ENCODE measurements at places on chromosomes 13 and 19.

DNA sequence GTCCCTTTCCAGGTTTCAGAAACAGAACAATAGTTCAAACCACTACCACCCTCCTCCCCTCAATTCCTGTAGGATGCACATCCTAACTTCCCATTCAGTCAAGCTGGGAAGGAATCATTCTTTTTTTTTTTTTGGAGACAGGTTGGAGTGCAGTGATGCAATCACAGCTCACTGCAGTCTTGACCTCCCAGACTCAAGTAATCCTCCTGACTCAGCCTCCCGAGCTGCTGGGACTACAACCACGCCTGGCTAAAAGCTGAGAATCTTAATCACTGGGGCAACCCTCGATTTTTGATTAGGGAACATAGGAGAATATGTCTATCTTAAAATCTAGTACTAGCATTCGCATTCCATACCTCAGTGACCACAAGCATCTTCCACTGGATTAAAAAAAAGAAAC, 146.2 kb downstream of the ABCC4 start:
- no peak for DNase-seq

DNA sequence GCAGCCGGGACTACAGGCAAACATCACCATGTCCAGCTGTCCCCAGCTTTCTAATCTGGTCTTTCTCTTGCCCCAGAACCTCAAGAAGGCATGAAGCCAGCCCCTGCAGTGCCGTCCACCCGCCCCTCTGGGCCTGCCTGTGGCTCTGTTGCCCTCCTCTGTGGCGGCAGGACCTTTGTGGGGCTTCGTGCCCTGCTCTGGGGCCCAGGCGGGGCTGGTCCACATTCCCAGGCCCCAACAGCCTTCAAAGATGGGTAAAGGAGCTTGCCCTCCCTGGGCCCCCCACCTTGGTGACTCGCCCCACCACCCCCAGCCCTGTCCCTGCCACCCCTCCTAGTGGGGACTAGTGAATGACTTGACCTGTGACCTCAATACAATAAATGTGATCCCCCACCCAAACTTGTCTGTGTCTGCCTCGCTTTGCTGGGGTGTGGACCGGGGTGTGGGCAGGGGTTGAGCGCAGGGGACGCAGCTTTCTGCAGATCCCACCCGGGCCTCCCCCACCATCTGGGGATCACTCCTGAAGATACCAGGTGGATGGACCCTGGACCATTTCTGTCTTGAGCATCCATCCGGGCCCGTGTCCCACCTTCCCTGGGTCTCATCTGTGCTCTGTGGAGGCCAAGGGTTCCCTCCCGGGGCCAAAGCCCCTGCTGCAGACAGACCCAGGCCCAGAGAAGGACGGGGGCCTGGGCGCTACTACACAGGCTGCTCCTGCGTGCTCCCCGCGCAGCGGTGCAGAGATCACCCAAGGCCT, 15.3 kb downstream of the PRKCSH start:
- DNase-seq = no peak

- DNase-seq = peak; percentile 16
These were observed 337 bp upstream of the FXYD7 start for GRCh38 chr19:35142606-35143230.

DNA sequence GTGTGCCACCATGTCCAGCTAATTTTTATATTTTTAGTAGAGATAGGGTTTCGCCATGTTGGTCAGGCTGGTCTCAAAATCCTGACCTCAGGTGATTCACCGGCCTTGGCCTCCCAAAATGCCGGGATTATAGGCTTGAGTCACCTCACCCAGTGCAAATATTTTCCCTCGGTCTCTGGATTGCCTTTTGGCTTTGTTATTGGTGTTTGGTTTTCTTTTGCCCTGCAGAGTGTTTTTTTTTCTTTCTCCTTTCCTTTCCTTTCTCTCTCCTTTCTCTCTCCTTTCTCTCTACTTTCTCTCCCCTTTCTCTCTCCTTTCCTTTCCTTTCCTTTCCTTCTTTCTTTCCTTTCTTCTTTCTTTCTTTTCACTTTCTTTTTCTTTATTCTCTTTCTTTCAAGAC, 33.2 kb downstream of the KDM4B start:
- no peak for DNase-seq

DNA sequence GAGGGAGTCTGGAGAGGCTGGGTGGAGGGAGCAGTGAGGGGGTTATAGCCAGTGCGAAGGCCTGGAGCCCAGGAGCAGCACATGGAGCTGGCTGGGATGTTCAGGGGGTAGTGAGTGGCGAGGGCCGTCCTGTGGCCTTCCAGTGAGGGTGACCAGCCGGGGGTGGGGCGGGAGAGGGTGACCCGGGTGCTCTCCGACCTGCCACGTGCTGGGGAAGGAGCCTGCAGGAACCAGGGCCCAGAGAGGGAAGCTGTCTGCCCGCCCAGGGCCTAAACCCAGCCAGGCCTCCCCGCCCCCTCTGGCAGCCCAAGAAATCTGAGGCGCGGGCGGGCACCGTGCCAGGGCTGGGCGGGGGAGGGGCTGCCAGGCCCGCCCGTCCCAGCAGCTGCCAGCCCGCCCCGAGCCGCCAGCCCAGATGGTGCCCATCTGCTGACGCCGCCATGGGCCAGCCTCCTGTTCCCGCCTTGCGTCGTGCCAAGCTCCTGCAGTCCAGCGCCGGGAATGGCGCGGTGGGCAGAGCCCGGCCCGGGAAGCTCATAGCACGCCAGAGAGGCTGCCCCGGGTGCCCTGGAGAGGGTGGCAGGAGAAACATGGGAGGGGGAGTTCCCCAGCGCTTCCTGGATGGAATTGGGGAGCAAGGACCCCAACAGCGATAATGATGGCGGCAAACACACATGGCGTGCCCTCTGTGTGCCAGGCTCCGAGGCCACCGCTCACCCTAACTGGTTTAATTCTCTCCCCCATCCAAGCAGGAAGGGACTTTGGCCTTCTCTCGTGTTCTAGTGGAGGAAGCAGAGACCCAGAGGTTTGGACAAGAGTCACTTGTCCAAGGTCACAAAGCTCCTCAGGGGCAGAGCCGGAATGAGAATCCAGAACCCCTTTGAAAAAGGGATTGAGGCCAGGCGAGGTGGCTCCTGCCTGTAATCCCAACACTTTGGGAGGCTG, 21.5 kb downstream of the NFIC start:
- no peak for DNase-seq

GRCh38 chr19:43674596-43674995, 4.6 kb upstream of the PLAUR start:
- no peak for DNase-seq

GRCh38 chr19:56105090-56105701, 15.9 kb downstream of the ZNF787 start:
- DNase-seq = peak; percentile 65

DNA sequence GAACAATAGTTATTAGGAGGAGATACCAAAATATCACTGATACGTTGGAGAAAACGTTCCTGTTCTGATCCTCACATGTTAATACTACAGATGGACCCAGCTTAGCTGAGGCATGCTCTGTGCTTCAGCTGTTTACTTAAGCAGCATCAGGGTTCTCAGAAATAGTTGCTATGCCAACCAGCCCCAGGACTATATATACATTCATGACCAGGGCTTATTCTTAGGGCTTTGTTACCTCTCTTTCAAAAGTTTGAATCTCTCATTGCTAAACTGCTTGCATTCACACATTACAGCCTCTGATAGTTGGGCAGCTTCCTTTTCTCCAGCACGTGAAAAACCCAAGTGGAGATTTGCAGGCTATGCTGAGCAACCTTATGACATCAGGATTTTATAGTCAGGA, 800.4 kb downstream of the DIAPH3 start:
- peak; percentile 26 for DNase-seq

GRCh38 chr13:20525144-20525600, 485 bp downstream of the CRYL1 start:
- DNase-seq = peak; percentile 60

- peak; percentile 54 for DNase-seq
These were observed 616.4 kb downstream of the EFNB2 start for GRCh38 chr13:105918842-105919741.

GRCh38 chr13:108272333-108272732, 2.8 kb downstream of the TNFSF13B start:
- DNase-seq = no peak

- DNase-seq = no peak
These were observed 9.4 kb upstream of the LRRC63 start for GRCh38 chr13:46202188-46202795.

DNA sequence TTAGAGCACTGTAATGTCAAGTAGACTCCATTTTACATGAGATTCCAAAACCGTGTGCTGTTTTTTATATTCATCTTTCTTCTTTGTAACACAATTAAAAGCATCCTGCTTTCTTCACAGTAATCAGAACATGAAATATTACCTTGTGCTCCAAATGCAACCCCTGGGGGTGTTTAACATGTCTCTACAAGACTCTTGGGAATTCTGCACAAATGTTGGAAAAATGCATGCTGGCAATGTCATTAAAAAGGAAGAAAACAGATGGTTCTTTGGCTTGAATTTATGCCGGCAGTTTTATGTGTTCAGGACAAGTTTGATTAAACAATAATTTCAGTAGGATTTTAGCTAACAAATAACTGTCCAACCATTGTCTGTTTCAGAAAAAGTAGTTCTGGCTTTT, 159.1 kb downstream of the LIG4 start:
- DNase-seq = no peak

GRCh38 chr19:38647966-38648768, 718 bp downstream of the ACTN4 start:
- DNase-seq = peak; percentile 21

DNA sequence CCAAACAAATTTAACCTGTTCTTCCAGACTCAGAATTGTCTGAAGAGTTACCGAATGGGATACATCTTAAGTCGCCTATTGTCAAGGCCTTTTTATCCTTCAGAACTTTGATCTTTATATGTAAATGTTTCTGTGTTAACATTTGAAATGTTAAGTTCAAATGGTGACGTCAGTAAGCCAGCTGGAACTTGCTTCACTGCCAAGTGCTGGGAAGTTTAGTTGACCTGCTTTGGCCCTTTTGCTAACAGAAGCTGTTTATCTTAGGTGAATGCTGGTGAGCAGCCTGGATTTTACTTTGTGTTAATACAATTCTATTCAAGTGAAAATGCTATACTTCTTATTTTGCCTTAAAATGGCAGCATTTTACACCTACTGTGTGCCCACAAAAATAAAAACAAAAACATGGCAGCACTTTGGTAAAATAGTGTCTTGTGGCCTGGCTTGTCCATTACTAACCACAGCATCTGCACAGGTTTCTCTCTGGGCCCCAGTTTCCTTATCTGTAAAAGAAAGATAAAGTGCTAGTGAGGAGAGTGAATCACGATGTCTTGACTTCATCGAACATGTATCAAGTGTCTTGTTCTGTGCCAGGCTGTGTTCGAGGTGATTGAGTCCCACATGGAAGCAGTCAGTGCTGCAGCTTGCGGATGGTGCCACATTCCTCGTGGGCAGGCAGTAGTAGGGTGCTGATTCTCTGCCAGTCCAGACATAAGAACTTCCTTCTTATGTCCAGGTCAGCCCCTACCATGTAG, 2.2 kb downstream of the NAXD start:
- DNase-seq = no peak

DNA sequence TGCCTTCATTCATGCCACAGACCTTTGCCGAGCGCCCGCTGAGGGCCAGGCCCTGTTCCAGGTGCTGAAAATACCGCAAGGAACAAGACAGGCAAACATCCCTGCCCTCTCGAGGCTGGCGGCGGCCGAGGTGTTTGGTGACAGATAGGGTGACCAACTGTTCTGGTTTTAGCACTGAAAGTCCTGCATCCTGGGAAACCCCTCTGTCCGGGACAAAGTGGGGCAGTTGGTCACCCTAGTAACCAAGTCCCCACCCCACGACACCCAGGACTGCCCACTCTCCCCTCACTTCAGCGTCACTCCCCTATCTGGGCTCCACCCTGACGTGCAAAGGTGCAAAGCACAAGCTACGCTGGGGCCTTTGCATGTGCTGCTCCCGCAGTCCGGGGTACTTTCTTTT, 17.3 kb downstream of the ZBTB7A start:
- no peak for DNase-seq

- DNase-seq = no peak
These were observed 67.7 kb downstream of the TBC1D4 start for GRCh38 chr13:75414036-75414827.

- DNase-seq = no peak
These were observed 905.5 kb downstream of the UQCRFS1 start for GRCh38 chr19:28307487-28307886.

- no peak for DNase-seq
These were observed 6.4 kb upstream of the TBXA2R start for GRCh38 chr19:3612901-3613741.

GRCh38 chr13:29160862-29161261, 340.7 kb downstream of the MTUS2 start:
- no peak for DNase-seq

DNA sequence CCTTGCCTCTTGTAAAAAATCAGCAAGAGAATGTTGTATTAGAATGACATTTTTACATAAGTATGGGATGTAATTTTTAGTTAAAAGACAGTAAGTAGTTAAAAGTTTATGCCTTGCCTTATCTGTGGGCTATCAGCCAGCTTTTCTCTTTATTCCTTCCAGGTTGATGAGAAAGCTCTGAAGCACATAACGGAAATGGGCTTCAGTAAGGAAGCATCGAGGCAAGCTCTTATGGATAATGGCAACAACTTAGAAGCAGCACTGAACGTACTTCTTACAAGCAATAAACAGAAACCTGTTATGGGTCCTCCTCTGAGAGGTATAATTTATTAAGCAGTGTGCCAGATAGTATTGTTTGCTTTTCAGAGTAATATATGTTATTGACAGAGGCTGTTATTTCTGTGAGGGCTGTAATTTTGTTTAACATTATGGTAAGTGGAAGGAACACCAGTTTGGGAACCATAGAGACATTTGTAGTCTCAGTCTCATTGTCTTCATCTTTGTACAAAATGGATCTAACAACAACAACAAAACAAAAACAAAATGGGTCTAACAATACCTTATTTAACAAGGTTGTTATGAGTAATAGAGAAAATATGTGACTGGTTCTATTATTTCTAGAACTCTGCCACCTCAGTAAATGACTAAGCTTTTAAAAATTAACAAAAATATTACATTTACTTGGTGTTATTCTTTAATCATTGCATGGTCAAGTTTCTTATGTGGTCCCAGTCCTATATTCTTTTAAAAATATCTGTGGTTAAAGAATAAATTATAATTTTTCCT, 112.8 kb downstream of the TDRD3 start:
- DNase-seq = no peak

DNA sequence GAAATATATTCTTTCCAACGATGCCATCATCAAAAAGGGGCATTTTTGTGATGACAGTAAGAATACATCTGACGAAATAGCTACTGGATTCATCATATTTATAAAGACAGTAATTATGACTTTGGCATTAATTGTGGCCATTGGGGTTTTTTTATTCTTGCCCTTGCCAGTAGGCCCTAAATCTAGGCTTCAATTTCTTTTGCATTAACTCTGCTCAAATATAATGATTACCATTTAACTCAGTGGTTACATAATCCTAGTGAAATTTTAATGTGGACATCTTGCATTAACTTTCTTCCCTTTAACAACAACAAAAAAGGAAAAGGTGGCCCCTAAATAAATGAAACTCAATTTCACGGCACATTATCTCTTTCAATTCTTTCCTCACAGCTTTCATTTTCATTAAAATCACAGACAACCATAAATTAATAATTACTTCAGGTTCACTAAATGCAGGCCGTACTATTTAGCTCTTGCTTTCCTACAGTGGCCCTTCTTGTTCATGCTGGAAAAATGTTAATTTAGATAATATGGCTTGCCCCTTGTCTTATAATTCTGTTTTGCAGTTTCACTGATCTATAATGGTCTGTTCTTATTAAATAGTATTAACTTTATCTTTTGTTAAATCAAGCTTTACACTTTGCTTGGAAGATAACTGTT, 615.6 kb downstream of the DACH1 start:
- no peak for DNase-seq
